ENCODE measurements at places on chromosomes 4 and X.

- no peak for DNase-seq
Observed at GRCh38 chr4:2339458-2340271, 77.8 kb upstream of the MXD4 start.

DNA sequence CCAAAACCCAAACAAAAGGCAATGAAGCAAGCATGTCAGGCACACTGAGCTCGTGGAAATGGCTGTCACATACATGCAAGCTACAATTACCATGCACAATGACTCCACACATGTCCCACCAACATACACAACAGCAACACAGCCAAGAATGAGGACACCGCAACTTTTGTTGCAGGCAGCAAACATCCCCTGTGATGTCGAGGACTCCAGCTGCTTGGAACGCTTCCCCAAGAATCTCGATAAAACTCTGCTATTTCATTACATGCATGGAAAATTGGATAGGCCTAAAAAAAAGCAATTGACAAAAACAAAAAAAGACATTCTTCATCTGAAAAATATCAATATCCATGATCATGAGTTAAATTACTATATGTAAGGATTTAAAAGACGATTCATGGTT is 11.8 kb downstream of the ANOS1 start:
- no peak for DNase-seq

- DNase-seq, result no peak
Observed at GRCh38 chrX:135421932-135422809, at the start of gene SMIM10L2A. TSS of gene SMIM10L2A (plus strand) at chrX:135421944. CDS start at chrX:135422132, 188 bp downstream.

GRCh38 chr4:121668368-121669162 is 28.2 kb downstream of the ANXA5 start:
- no peak for DNase-seq

DNA sequence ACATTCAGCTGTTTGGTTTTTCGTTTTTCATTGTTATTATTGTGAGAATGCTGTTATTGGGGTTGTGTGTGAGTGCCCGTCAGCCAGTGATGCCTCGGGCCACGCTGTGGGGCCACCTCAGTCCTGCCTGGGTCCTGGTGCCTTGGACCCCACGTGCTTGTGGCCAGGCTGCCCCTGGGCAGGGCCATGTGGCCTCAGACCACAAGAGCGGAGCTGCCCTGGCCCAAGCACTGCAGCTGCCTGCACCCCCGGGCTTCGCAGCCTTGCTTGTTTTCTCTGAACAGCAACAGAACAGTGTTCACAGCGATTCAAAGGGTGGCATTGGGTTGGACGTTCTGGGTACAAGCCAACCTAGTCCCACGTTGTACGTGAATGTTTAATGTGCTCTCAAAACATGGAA is 56.9 kb downstream of the CPLX1 start:
- no peak for DNase-seq

- peak; percentile 7 for DNase-seq
Observed at GRCh38 chr4:37767546-37767945, 58.9 kb upstream of the PGM2 start.

DNA sequence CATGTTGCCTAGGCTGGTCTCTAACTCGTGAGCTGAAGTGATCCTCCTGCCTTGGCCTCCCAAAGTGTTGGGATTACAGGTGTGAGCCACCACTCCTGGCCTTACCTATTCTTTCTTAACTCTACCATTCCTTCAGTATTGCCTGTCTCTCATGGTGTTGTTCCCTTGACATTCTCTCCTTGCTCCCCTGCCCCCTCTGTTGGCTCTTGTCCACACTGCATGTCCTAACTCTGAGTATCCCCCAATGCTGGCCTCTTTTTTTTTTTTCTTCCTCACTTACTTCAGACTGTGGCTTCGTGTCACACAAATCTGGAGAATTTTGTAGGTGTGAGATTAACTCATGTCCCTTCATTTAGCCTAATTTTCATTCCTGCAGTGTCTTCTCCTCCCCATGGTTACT is 22.9 kb upstream of the FRMPD4 start:
- DNase-seq, result no peak

DNA sequence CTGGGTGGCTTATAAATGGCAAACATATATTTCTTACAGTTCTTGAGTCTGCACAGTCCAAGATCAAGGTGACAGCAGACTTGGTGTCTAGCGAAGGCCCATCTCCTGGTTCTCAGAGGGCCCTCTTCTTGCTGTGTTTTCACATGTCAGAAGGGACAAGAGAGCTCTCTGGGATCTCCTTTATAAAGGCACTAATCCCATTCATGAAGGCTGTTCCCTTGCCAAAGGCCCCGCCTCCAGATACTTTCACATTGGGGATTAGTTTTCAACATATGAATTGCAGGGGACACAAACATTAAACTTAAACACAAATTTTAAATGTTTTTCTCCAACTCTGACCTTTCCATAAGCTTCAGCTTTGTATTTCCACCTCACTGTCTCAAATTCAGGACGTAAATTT is 1135.0 kb upstream of the TENM3 start:
- DNase-seq, result no peak

DNA sequence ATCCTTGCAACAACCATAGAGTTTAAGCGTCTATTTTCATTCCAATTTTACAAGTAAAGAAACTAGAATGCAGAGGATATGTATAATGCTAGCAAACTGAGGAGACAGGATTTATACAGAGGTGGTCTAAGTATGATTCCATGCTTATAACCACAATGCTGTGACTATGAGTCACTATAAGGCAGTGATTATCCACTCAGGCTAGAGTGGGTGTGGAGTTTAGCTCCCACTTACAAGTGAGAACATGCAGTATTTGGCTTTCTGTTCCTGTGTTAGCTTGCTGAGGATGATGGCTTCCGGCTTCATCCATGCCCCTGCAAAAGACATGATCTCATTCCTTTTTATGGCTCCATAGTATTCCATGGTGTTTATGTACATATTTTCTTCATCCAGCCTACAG is 41.6 kb upstream of the EDA2R start:
- DNase-seq, result no peak

- DNase-seq, result no peak
Observed at GRCh38 chr4:159682996-159683395, 580.1 kb downstream of the RAPGEF2 start.

- DNase-seq, result no peak
Observed at GRCh38 chr4:11483046-11483445, 54.4 kb upstream of the HS3ST1 start.
